ENCODE measurements at places on chromosomes 11 and 22. TPM values are rescaled to one million over a fixed set of nuclear protein-coding genes. Genes with fewer than 3 reads are reported as not detected.

The C11orf87 gene
- not detected for total RNA-seq

DNA sequence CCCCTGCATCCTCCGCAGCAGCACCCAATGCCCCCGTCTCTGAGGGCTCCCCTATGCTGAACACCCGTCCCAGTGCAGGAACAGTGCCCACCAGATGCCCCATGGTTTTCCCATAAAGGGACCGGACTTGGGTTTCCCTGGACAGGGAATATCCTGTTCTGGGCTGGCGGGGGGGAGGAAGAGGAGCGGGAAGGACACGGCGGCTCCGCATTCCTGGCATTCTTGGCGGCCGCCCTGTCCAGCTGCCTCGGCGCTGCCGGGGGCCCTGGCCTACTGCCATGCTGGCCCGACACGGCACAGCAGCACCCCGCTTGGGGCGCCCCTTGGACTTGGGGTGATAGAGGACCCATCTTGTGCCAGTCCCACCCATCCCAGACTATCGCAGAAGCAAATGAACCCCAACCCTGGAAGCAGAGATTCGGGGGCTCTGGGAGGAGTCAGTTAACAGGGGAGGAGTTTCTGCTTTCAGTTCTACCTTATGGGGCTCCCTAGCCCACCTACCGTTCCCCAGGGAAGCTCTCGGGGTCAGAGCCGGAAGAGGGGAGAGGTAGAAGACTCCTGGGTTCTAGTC is 23.7 kb upstream of the CBX7 start:
- no peak for DNase-seq

DNA sequence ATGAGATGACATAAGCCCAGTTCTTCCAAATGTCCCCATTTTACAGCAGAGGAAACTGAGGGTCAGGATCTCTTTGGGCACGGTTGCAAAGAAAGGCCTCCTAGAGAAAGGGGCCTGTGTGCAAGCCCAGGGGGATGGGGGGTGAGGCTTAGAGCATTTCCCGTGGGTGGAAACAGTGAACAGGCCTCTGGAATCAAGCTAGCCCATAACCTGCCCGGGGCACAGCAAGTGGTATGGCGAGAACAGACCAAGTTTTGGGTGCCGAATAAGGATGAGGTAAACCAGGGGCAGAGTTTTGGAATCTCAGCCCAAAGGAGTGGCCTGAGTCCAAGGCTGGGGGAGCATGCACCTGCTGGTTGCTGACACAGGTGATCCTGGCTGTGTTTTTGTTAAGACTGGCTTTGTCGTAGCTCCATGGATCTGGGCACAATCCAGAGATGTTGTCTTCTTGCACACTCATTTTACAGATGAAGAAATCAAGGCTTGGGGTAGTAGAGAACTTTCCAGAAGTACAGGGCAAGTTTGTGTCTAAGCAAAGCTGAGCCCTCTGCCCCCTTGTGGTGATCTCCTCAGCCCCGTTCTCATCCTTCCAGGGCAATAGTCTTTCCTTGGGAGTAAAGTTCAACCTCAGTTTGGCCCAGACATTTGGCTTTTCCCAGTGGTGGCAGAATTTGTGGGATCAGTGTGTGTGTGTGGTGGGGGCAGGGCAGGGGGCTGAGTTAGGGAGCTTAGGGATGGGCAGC is 53.5 kb upstream of the MYEOV start:
- DNase-seq, result no peak

- no peak for DNase-seq
Observed at GRCh38 chr11:86369668-86370067, 5.0 kb upstream of the CCDC81 start.

Data from activated B cell treated with CpG ODN at 0.5 μM for 24 hours (primary cell).